Posterior vena cava (tissue), 2 donors: ENCODE measurements at places on chromosomes 6 and 20.
A peak's percentile ranks its signal among the peaks of the same experiment; 100 is the strongest.

GRCh38 chr6:73519926-73520687 lies 725 bp downstream of the EEF1A1 start:
- peak; percentile 95 for DNase-seq

DNA sequence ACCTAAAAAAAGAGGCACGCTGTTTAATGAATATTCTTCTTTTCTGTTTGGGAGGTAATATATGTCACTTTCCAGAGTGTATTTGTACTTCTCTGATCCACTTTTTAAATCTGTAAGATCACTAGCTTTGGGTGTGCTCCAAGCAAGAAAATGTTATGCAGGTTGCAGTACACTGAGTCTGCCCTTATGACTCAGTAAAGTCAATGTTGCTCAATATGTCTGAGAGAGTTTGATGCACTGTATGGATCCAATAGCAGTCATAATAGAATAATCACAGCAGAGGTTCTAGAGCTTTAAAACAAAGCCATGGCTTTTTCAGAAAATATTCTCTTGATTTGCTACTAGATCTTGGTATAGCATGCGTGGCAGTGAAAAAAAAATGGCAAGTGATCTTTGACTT lies 525.3 kb upstream of the HTR1E start:
- no peak for DNase-seq

DNA sequence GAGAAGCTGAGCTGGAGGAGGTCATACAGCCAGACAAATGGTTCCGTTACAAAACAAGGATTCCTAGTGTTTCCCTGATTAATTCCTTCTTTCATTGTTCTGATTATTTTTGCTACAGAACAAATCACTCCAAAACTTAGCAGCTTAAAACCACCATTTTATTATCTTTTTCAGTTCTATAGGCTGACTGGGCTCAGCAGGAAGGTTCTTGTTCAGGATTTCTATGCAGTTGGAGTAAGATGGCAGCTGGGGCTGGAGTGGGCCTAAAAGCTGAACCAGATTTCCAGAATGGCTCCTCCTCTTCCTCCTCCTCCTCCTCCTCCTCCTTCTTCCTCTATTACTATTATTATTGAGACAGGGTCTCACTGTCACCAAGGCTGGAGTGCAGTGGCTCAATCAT lies 112.2 kb upstream of the SHLD1 start:
- DNase-seq: no peak

GRCh38 chr6:45212976-45213375 lies 115.2 kb upstream of the RUNX2 start:
- DNase-seq: no peak

DNA sequence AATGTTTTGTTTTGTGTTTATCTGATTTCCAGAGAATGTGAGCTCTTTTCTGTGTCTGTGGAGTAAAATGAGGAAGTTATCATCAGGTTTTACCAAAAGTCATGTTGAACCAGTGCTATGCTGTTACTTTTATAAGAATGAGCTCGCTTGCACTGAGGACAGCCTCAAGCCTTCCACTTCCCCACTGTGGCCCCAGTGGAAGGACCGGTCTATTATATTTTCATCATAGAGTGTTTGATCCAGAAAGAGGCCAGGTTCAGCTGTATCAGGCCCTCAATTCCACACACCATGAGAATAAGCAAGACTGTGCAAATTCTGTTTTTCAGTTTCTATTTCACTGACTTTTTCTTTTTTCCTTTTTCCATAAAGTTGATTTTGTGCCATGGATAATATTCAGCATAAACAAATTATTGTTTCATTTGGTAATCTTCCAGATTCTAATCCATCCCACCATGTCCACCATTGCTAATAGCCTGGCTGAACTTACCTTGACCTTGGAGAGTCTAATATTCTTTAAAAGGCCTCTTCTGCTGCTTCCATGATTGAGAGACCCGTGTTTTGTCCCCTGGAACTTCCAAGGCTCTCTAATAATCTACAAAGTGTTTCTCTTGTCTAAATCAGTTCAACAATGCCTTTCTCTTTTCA lies 286.2 kb downstream of the THBS2 start:
- no peak for DNase-seq
